ENCODE measurements at places on chromosomes 12 and 14.

DNA sequence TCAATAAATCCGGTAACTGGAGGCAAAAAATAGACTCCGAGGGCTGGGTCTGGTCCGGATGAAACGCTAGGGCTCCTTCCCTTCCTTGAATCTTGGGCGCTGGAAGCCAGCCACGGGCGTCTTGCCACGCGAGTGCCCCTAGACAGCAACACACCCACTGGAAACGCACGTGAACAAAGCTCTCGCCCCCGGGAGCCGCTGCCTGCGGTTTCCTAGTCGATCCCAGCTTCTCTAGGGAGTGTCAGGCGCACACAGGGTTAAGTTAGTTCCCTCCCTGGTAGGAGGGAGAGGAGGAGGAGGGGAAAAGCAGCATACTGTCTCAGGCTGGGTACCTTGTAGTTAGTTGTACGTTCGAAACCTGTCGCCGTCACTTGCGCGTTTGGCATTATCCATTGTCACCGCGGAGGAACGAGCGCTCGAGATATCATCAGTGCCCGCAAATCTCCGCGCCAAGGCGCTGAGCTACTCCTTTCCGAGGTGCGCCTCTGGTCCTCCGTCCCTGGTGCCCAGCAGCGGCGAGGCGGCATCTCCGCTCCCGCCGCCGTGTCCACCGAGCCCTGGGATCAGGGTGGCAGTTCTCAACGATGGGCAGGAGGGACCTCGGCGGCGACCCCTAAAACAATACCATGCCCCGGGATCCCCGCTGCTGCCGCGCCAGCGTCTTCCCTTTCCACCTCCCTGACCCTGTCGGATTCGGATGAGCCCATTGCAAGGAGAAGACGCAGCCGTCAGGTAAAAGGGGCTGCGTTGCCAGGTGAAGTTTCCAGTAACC, at the start of gene FLRT2:
FLRT2 (plus strand) TSS at position 342 of the 772 bp plus-strand sequence. CDS start 91,371 bp downstream, outside the sequence.
- DNase-seq = no peak

DNA sequence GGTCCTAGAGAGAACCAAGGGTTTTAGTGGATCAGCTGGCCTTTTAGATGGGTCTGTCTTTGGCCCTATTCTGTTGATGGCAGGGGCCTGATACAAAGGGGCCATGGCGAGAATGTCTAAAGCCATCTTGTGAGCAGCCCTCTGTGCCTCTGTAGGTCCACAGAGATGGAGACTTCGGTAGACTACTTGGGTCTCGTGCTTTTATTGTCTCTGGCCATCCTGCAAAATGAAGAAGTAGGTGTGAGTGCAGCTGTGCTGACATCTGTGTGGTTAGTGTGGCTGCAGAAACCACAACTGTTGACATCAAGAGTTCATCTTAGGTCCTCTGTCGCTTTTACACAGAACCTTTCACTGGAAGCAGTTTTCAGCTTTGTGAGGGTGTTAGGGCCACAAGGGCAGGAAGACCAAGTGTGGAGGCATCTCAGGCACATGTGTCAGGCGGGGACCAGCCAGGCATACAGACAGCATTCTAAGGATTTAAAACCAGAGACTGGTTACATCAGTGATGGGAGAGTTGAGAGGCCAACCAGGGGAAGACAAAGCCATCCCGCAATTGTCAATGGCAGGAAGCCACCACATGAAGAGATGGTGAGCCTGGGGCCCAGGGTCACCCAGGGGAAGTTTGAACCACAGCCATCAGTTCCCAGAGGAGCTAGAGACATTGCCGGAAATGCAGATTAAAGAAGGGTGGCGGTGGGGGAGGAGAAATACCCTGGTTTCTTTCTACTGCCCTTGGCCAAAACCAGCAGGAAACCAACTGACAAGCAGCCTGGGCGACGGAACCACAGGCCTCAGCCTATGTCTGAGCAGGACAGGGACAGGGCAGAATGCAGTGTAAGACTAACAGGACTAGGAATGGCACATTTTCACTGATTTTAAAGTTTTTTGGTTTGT, 13.0 kb upstream of the TPCN1 start:
- peak; percentile 32 for DNase-seq

GRCh38 chr12:96824074-96824837, 82.8 kb upstream of the NEDD1 start:
- DNase-seq = no peak

- no peak for DNase-seq
Measured at GRCh38 chr12:96352161-96352835, 47.9 kb downstream of the CDK17 start.

DNA sequence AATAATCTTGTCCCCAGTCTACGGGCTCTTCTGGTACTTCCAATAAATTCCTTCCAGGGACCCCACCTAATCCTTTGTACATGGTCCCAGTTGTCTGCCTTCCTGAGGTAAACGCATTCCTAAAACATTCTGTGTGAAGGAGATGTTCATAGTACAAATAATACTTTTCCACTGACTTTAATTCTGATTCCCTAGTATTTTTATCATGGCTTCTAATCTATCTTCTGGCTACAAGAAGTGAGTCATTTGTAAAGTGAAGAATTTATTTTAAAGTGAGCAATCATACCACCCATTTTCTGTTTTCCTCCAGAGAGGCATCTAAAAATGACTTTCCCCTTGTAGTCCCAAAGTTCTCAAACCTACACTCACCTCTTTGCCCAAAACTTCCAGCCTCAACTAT, 65.9 kb upstream of the NUDT4 start:
- DNase-seq = no peak

DNA sequence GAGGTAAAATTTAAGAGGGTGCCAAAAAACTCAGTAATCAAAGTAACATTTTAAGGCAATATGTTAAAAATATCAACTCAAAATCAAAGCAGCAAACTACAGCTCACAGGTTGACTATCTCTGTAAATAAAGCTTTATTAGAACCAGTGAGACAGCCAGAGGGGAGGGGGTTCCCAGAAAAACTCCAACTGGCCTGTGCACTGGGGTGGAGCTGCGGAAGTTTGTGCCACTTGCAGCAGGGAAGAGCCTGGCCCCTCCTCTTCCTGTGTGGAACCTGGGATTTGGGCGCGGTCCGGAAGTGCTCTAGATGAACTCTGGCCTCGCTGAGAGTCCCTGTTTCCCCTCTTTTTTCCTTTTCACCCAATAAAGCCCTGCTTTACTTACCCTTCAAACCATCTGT, 8.1 kb downstream of the STON2 start:
- DNase-seq = no peak

DNA sequence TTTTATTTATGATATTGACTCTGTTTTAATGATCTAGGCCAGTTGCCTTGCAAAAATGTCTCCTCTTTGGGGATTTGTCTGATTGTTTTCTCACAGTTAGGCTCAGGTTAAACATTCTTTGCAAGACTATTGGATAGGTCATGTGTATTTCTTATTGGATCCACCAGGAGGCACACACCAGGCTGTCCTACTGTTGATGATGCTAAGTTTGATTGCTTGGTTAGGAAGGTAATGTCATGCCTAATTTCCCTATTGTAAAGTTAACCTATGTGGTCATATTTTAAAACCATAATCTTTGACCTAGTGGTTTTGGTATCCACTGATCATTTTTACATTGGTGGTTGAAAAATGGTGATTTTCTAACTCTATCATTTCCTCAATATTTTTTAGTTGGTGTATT, 137.1 kb downstream of the BRMS1L start:
- DNase-seq = no peak

- no peak for DNase-seq
Measured at GRCh38 chr12:97005174-97005573, 98.1 kb downstream of the NEDD1 start.

DNA sequence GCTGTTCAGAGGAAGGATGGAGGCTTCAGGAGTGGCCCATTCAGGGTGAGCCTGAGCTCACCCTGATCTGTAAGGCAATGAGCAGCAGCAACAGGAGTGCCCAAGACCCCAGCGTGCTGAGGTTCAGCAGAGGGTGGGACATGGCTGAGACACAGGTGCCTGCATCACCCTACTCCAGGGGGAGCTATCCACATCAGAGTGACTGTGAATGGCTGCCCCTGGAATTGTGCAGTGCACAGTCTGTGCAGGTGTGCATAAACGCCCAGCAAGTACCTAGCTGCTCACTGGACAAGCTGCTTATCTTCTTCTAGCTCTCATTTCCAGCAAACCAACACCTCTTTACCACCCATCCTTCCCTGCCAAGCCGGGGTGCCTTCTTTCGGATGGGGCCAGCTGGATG, 140.6 kb upstream of the PRMT8 start:
- DNase-seq = no peak

DNA sequence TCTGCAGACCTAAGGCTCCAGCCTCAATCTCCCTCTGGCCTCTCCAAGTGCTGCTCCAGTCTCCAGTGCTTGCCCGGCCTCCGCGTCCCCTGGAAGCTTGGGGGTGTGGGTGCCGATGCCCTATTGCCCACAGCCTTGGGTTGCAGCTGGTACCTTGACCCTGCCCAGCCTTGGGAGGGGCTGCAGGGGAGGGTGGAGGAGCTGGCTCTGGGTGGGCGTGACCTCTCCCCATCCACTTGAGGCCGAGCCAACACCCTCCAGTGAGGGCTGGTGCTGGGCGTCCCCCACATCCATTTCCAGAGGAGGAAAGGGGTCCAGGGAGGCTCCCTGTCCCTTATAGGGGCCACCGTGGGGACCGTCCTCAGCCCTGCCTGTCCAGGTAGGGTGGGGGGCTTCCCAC, 24.1 kb downstream of the KIF26A start:
- DNase-seq = no peak

- DNase-seq = no peak
Measured at GRCh38 chr12:11162502-11162901, 8.5 kb upstream of the SMIM10L1 start.

GRCh38 chr14:100075681-100076080, 10.5 kb downstream of the EVL start:
- no peak for DNase-seq

- DNase-seq = no peak
Measured at GRCh38 chr12:55809274-55809673, 8.2 kb downstream of the SARNP start.

GRCh38 chr14:77338302-77338701, 17.5 kb downstream of the GSTZ1 start:
- DNase-seq = no peak

DNA sequence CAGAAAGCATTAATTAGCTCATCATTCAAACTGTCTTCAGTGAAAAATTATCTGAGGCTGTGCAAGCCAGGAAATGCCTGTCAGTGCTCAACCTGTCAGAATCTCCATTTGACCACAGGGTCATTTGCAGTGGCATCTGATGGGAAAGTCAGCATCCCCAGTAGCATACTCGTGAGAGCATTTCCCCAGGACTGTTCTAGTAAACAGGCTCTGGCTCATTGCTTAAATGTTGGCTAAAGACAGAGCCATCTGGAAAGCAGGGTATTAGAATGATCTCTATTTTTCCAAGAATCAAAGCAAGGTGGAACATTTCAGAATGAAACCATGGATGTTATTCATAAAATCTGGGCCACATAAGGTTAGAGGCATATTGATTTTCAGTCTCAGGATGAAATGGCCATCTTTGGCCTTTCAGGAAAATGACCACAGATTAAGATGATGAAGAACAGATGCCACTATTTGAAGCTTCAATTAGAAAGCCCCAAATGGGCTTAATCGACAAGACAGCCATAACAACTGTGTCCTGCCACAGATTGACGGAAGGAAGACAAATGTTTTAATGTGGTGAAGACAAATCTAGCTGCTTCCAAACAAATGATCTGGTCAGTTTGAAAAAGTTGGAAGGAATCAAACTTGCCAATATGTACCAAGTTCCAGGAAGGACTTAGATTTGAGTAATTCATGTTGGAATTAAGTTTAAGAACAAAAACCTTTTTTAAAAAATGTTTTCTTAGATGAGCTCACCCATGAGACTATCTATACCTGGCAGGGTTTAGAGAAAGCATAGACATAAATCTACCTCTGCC, 94.0 kb upstream of the FAR2 start:
- DNase-seq = no peak

- no peak for DNase-seq
Measured at GRCh38 chr12:57129321-57129842, 1.1 kb downstream of the LRP1 start.

GRCh38 chr12:122094735-122095631, 16.4 kb downstream of the MLXIP start:
- DNase-seq = no peak

GRCh38 chr12:43162138-43162537, 389.9 kb downstream of the ADAMTS20 start:
- DNase-seq = no peak

GRCh38 chr12:50251619-50252252, 31.6 kb downstream of the LIMA1 start:
- no peak for DNase-seq

GRCh38 chr12:62230652-62231051, 29.6 kb upstream of the USP15 start:
- DNase-seq = no peak

- DNase-seq = no peak
Measured at GRCh38 chr12:54765652-54766051, 88.7 kb upstream of the MUCL1 start.

DNA sequence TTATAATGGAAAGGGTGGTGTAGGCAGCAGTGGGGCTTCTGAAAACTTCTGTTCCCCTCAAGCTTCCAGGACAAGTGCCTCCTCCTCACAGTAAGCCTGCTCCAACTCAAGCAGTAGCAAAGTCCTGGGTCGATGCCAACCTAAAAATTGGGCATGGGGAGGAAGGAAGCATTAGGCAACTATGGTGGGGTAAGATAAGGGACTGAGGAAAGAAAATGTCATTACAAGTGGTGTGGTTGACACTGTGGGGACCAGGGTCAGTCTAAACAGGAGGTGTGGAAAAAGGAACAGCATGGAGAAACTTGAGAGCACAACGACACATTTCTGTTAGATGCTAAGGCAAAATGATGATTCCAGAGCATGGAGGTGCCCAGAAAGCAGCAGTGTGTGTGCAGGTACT, 34.9 kb downstream of the WIF1 start:
- no peak for DNase-seq

DNA sequence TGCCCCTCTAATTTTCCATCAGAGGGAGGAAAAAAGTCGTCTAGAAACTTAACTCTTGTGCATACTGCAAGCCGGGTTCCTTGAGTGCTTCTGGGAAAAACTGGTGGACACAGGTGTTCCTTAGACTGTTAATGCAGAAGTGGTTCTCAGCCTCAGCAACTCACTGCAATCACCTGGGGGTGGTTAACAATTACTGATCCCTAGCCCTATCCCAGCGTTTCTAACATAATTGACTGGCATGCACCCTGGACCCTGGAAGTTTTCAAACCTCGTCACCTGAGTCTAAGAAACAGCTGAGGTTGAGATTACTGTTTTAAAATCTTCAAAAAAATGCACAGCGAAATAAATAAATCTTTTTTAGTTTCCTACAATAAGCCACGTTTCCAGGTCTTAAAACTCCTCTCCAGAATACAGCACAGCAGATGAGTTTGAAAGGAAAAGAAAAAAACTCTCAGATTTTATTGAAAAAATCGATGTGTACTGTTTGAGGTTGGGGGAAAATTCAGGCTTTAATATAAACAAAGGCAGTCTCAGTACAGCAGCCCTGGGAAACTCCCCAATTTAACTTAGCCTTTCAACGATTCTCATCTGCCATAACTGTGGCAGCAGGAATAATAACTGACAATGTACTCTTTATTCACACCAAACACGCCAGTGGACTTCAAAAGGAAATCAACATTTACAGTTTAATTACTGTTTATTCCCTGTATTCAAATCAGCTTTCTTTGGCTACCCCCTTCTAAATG, 45.4 kb downstream of the PHLDA1 start:
- no peak for DNase-seq
